ENCODE measurements at places on chromosomes 4 and X. TPM values are rescaled to one million over a fixed set of nuclear protein-coding genes. Genes with fewer than 3 reads are reported as not detected.

WAS gene
- total RNA-seq: 2.6 TPM

HERC6 gene
- 9.3 TPM for total RNA-seq

MID1IP1 gene
- 50.9 TPM for total RNA-seq

TLR10 gene
- total RNA-seq: not detected

PROM1 gene
- total RNA-seq: 3.2 TPM

TBC1D9 gene
- 12.8 TPM for total RNA-seq

FGB gene
- total RNA-seq: not detected

CPE gene
- 64.3 TPM for total RNA-seq

SOD3 gene
- total RNA-seq: 69.8 TPM

RNF212 gene
- 0.62 TPM for total RNA-seq

EPGN gene
- 3.0 TPM for total RNA-seq

DDIT4L gene
- total RNA-seq: 0.37 TPM

DNA sequence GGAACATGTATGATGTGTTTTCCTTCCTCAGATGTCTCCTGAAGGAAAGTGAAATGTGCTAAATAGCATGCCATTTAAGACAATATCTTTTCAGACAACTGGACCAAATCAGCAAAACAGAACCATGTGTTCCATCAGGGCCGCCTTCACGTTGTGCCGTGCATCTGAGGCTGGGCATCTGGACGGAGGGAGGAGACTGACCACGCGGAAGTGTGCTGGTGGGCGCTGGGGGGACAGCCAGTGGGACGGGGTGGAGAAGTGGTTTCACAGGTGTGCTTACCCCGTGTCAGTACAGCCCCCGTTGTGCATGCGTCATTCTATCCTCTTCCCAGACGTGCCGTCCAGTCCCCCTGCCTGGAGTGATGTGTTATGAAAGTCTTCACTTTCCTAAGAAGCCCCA is 342.1 kb upstream of the FAT1 start:
- no peak for DNase-seq

DNA sequence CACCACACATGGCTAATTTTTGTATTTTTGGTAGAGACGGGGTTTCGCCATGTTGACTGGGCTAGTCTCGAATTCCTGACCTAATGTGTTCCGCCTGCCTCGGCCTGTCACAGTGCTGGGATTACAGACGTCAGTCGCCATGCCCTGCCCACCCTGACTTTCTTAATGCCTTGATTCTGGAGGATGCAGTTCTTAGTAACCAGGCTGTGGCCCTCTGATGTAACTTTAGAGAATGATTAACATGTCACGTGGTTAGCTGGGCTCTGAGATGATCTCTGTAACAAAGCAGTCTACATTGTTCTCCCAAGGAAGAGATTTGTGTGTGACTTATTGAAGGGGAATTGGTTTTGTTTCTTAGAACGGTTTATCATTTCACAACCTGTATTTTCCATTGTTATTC is 30.6 kb downstream of the ANK2 start:
- no peak for DNase-seq

- no peak for DNase-seq
Measured at GRCh38 chr4:147493307-147493706, 12.4 kb downstream of the EDNRA start.

- DNase-seq: no peak
Measured at GRCh38 chr4:80140194-80140593, 57.1 kb upstream of the PRDM8 start.

GRCh38 chr4:104217526-104217925 is 277.2 kb downstream of the CXXC4 start:
- no peak for DNase-seq

DNA sequence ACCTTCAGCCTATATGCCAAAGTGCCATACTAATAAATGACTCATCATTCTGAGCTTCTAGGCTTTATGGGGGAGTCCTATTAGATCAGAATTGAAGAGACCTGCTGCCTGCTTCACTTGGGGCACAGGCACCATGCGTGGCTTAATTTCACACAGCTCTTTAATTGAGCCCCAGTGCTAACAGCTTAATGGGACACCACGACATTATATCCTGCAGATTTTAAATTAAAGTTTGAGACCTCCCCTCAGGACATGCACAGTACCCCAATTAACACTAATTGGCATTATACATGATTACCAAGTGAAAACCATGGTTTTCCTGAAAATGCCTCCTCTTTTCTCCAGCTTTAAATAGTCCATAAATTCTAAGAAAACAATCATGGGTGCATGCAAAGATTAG is 6.8 kb downstream of the C1QTNF7 start:
- no peak for DNase-seq

DNA sequence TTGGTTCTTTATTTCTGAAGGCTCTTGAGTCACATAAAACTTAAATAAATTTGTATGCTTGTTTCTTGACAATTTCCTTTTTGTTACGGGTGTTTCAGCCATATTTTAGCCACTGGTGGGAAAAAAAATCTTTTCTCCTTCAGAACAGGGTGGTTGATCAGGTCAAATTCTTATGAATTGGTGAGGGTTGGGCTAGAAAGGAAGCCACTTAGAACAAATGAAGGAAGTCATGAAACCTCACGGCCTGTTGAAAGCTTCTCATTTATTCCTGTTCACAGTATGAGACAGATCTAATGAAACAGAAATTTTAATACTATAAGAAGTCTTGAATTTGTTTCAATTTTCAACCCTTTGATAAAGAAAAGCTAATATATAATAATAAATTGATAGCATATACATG is 12.1 kb upstream of the PDLIM5 start:
- no peak for DNase-seq

DNA sequence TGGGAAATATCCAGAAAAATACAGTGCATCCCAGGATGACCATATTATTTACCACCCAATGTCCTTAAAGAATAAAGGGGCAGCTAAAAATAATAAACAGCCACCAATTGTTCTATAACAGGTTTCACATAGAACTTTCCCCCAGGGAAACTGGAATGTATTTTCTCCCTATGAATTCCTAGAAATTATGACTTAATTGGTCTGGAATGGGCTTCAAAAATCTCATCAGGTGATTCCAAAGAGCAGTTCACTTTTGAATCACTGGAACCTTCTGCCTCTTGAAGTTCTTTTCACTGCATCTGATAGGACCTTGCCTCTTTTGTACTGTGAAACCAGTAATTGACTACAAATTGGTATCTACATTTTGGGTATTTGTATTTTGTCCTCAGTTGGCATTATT is 119.3 kb downstream of the ZNF330 start:
- no peak for DNase-seq

DNA sequence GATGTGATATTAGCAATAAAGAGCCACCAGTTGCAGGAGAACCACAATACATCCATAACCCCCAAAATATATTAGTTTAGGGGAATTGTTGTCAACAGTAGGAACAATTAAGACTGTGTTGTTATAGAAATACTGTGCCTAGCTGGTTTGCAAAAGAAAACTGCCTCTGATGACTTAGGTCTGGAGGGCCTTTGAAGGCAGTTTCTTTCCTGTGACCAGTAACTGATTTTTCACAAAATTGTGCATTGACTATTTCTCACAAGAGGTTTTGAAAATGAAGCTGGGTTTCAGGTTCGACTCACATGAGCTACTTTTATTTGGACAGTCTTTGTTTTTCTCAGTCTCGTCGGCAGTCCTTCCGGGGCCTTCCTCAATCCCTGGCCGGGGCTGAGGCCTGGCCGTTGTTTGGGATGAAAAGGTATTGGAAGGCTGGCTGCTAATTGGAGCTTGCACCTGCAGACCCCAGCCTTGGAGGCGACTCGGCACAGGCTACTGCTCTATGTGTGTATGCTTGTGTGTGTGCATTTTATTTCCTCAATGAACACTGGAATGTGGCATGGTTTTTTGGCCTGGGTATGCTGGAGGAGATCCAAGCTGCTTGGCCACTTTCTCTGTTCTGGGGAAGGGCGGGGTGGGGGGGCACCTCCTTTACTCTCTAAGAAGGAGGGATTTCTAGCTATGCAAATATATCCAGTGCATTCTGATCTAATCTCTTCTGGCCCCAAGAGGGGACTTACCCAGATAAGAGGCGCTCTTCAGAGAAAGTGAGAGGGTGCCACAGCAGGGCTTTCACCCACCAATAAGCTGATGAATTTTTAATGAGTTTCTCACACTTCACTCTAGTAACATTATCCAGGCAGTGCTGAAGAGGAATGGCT is 49.5 kb upstream of the LNX1 start:
- no peak for DNase-seq

GRCh38 chr4:48620093-48620492 is 130.0 kb downstream of the ZAR1 start:
- DNase-seq: no peak

DNA sequence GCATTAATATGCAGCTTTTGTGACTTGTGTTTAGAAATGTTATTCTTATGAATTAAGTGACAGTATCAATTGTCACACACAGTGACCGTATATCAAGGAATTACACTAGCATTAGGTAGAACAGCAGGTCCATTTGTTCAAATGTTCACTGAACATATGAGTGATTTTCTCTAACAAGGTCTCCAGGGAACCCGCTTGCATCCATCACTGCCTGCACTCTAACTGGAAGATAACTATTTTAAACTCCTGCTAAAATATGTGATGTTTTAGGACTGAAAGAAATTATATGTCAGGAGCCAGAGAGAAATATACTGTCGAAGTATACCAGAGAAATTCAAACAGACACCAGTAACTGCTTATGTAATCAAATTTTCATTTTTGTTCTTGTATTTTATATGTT is 1395.7 kb downstream of the PCDH18 start:
- DNase-seq: no peak

GRCh38 chr4:123466080-123466785 is 69.6 kb downstream of the SPRY1 start:
- DNase-seq: no peak

- no peak for DNase-seq
Measured at GRCh38 chr4:98584265-98584664, 74.1 kb downstream of the TSPAN5 start.

GRCh38 chr4:127134490-127134889 is 498.3 kb upstream of the INTU start:
- no peak for DNase-seq

DNA sequence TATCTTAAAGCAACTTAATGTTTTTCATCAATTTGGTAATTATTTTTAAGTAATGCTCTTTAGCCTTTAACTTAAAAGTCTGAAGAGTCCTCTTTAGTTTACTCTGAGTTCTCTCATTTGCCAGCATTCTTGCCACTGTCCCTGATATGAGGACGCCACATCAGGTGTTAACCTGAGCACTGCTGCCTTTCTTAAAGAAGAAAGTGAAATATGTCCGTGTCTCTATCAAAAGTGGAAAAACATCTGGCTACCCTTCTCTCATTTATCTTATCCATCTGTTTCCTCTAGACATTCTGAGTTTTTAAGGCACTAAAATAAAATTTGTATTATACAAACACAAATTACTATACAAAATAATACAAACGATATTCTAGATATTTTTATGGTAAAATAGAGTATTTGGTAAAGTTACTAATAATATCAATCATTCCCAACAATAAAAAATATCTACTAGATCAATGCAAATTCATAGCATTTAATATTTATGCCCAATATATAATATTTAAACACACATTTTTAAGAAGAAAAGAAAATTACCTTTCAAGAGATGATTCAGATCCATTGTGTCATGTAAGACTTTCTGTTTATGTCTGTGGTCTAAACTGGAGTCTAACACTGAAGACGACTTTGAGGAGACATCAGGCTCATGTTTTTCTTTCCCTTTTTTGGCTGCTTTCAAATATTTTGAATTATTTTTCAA is 14.0 kb downstream of the CFAP97 start:
- no peak for DNase-seq

DNA sequence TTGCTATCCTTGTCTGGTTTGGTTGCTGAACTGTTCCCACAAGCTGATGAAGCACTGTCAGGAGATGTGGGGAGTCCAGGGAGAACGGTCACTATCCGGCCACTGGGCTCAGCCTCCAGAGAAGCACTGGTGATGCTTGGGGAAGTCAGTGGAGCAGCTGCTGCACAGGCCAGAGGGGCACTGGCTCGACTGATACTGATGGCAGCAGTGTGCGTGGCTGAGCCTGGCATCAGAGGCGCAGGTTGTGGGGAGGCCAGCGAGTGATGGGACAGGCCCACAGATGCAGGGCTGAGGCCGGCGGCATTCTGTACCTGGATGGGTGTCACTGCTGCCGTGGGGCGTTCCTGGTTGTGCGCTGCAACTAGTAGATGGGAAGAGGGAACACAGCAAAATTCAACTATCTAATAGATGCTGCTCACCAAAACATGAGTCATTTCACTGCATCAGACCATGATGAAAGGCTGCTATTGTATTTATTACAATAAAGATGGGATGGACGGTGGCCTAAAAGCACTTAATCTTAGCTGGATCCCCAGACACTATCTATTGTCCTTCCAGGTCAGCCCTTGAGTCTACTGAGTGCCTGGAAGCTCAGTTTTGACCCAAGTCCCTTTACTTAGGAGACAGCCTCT is 106.3 kb upstream of the CBR4 start:
- peak; percentile 24 for DNase-seq

Data from left ventricle myocardium superior (tissue), 1 donor.